Stimulated activated naive B cell treated with anti-CD40 and anti-IgM and Interleukin-4, amounts not matched to agents 10 μg/mL and 1 μg/mL and 100 μg/mL, for 72 hours (primary cell): ENCODE measurements at places on chromosomes 4 and X.

- no peak for DNase-seq
Measured at GRCh38 chr4:57443308-57443707, 333.1 kb upstream of the IGFBP7 start.

- DNase-seq = no peak
Measured at GRCh38 chr4:114488301-114488982, 110.2 kb upstream of the UGT8 start.

DNA sequence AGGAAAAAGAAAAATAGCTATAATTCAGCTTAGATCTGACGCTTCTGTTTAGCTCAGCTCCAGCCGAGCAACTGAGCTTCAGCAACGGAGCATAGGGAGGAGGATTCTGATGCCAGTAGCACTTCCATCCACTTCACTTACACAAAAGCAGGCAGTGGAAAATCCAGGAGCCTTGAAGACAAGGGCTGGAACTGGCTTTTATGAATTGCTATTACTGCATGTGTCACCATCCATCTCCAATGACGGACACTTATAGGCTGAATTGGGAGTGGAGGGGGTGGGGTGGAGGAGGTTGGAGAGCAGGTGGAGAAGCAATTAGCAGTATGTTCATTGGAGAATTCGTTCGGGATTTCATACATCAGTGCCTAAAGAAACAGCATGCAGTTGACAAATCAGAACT, 15.6 kb downstream of the ENOX2 start:
- DNase-seq = no peak

- no peak for DNase-seq
Measured at GRCh38 chr4:85102606-85103005, 136.1 kb upstream of the WDFY3 start.

DNA sequence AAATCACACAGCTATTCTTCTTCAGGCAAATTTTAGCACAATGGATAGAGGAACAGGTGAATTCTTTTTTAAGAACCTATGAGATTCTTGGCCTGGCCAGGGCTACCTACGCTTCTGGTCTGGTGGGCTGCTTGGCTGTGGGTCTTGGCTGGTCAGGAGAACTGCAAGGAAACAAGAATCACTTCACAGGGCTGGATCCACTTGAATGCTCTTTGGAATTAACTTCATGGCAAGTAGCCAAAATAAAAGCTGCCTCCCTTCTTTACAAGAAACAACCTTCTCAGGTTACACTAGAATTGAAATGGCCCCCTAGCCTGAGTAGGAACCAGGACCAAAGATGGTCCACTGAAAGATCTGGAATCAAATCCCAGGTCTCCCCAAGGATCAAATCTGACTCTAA, 519.1 kb downstream of the IQCM start:
- DNase-seq = no peak

DNA sequence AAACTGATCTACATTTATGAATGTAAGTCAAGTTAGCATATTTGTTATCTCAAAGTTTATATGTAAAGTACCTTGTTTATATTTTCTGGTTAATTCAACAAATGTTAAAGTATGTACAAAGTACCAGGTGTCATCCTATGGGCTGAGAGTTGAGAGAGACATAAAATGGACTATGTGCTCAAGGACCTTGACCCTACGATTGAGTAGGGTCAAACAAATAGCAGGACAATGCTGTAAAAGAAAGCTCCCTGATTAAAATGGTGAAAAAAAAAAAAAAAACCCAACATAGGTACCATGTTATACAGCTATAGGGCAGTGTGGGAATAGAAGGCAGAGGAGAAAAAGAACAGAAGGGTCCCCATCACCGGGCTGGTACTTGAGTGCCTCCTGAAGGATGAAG, 123.4 kb downstream of the CDS1 start:
- no peak for DNase-seq

DNA sequence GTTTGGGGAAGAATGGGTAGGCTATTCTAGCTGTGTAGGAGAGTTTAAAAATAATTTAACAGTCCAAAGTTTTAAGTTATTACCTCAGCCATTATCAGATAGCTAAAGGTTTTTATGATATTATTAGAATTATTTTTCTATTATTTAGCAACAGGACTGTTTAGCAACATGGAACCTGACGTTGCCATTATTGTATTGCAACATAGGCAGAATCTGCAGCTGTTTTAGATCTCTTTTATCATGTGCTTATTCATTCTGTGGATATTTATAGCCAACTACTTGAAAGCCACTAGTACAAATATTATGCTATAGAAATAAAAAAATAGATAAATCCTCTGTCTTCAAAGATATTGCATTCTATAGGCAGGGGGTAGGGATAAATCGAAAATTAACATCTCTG, 382.0 kb upstream of the TRAM1L1 start:
- no peak for DNase-seq

- DNase-seq = no peak
Measured at GRCh38 chrX:154890990-154891639, 5.0 kb downstream of the F8A1 start.

- no peak for DNase-seq
Measured at GRCh38 chrX:12439416-12439815, 301.1 kb downstream of the FRMPD4 start.

- DNase-seq = no peak
Measured at GRCh38 chr4:185538806-185539205, 3.5 kb upstream of the PDLIM3 start.

GRCh38 chrX:152817078-152817764, 13.3 kb downstream of the CETN2 start:
- DNase-seq = no peak

- DNase-seq = no peak
Measured at GRCh38 chrX:71171110-71171801, 26.6 kb downstream of the NLGN3 start.

DNA sequence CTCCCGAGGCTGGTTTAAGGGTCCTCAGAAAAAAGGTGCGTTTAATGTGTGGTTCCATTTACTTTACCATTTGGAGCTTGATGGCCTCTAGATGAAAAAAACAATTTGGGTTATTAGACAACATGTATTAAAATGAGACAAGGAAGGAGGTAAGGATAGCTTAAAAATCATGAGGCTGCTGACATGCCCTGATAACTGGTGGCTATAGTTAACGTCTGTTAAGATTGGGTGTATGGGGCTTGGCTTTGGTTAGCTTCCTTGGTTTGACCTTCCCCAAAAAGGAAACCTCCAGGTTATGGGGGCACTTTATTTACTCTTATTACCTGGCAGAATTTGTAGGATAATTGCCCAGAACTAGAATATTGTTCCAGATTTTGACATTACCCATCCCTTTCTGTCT, 51.5 kb downstream of the HMGB2 start:
- no peak for DNase-seq

- DNase-seq = no peak
Measured at GRCh38 chr4:104649631-104650030, 154.9 kb upstream of the CXXC4 start.

DNA sequence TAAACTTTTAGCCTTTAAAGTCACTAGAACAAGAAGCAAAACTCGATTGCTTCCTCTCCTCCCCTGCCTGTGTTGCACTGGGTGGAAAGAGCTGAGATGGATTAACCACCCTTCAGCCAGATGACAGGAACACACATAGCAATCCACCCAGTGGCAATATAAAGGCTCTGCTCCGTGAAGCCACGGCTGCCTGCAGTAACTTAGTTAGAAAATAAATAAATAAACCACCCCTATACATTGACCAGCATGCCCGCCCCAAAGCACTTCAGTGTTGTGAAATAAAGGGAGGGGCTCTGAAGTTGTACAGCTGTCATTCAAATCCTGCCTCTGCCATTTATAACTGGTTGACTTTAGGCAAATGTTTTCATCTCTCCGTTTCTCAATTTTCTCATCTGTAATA, 217.1 kb upstream of the LDB2 start:
- DNase-seq = no peak

- DNase-seq = no peak
Measured at GRCh38 chr4:180636696-180637404, 1606.4 kb upstream of the TENM3 start.

DNA sequence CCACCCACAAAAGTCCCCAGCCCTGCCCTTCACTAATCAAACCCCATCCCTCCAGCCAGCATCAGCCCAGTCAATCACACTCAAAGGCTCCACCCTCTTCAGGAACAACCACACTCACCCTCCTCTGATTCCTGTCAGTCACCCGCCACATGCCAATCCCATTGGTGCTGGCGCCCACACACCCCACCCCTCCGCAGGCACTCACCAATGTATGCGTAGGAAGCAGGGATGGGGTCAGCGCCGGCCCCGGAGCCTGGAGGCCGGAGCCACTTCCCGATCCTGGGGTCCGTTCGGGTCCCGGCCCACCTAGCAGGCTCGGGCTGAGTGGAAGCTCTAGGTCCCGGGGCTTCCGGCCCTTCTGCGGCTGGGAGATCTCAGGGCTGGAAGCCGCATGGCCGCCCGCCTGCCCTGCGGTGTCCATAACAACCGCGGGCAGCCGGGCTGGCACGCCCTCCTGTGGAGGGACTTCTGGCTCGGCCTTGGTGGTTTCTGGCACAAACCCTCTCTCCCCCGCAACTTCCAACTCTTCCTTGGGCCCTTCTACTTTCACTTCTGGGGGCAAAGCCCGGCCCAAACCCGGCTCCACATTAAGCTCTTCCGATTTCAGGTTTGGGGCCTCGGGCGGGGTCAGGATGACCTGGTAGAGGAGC, 7.9 kb upstream of the CFP start:
- peak; percentile 37 for DNase-seq

DNA sequence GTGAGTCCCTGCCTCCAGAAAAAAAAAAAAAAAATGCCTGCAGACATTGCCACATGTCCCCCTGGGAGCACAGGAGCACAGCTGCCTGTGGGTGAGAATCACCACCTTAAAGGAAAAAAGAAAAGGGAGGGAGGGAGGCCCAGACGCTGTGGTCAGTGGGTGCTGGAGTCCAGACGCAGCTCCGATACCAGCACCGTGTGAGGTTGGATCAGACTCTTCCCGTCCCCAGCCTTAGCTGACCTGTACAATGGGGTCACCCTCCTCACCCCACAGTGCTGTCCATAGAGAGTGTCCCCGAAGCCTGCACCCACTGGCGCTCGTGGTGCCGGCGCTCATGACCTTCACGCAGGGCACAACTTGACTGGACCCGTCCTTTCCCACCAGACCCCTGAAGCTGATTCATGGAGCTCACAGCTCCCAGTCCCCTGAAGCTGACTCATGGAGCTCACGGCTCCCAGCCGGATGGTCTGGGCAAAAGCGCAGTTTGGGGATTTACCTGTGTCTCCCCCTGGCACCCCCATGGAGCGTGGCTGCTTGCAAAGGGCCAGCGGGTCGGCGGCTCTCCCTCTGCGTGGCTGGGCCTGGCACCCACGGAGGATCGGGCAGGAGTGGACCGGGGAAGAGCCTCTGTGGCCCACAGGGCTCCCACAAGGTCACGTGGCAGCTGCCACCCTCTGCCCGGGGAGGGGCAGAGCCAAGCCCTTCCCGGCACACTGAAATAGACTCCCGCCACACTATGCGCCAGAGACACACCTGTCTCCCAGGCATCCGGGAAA, 31.4 kb downstream of the ABLIM2 start:
- DNase-seq = no peak

DNA sequence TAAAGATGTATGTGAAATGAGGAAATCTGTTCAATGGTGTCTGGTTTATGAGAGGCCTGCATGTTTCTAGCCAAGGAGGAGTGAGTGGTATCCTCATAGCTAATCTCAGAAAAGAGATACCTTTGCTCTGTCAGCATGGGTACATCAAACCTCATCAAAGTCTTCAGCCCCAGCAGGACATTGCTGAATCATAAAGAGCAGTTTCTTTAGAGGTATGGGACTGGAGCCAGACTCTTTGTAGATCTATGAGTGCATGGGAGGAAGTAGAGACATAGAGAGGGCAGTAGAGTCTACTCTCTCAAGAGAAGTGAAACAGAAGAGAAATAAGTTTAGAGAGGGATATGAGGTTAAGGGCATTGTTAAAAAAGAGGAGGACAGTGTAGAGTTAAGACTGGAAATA, 1950.9 kb downstream of the ARAP2 start:
- no peak for DNase-seq

GRCh38 chr4:52711272-52711671, 40.0 kb downstream of the ERVMER34-1 start:
- DNase-seq = no peak

- DNase-seq = no peak
Measured at GRCh38 chr4:103098341-103098740, 1.3 kb downstream of the BDH2 start.

- DNase-seq = no peak
Measured at GRCh38 chr4:187103351-187103750, 379.7 kb upstream of the FAT1 start.

GRCh38 chrX:45755703-45756102, 555.0 kb upstream of the DIPK2B start:
- no peak for DNase-seq

GRCh38 chr4:125306112-125306511, 8.6 kb upstream of the FAT4 start:
- DNase-seq = no peak

- DNase-seq = no peak
Measured at GRCh38 chr4:139526928-139527327, 29.1 kb downstream of the SETD7 start.

DNA sequence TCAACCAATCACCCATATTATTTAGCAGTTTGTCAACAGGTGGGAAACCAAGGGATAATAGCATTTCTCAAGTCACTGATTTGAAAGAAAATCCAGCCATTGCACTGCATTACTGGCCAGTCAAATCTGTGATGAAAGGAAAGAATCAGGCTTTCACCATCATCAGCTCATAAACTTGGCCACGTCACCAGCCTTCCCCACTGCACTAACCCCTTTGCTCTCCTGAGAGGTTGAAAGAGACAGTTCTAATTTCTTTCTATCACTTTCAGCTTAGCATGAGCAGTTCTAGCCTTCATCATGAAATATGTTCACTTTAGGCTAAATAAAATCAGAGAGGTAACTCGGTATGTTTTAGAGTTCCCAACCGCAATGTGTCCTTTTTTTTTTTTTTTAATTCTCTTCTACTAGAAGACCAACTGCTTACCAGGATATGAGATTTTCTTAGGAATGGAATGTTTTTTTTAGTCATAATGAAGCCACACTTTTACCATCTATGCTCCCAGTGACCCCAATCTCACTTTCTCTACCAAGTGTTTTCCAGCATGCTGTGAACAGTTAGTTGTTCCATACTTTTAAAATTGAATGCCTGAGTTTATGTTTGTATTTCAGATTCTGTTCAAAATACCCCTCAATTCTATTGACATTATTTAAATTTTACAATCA, 55.7 kb upstream of the SLC7A11 start:
- DNase-seq = no peak

- DNase-seq = no peak
Measured at GRCh38 chrX:129659861-129660260, 5.1 kb upstream of the APLN start.

GRCh38 chr4:102219129-102219528, 126.2 kb downstream of the SLC39A8 start:
- DNase-seq = no peak

DNA sequence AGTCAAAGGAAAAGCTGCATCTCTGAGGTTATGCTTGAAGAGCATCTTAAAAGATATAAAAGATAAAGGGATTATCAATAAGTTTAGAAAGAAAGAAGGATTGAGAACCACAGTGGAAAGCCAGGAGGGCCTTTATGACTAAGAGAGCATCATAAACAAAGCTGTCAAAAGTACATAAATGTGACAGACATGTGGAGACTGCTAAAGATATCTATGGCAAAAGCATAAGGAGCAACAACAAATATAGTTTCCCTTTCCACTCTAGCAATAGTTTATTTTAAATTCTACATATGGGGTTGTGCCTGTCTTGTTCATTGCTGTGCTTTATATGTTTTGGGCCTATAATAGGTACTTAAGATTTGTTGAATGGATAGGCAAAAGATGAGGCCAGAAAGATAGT, 97.3 kb downstream of the RNF150 start:
- no peak for DNase-seq
